ENCODE measurements at places on chromosomes 7 and 10.

- DNase-seq: no peak
Observed at GRCh38 chr7:15559416-15559928, 2.3 kb downstream of the AGMO start.

DNA sequence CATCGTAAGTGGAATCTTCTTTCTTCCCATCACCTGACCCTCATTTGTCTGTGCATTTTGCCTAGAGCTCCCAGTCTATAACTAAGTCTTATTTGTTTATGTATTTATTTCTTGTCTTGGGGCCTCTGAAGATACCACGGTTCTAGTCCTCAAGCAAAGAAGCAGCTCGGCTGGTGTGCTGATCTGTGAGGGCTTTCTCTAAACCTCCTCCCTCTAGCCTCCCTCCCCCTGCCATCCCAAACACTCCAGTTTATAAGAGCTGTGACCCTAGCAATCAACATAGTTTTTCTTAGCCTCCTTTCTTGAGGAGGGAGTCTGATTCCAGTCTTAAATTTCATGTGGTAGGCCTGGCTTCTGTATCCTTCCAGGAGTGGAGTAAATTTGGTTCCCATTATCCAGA lies 15.7 kb upstream of the NDUFA5 start:
- DNase-seq: no peak

DNA sequence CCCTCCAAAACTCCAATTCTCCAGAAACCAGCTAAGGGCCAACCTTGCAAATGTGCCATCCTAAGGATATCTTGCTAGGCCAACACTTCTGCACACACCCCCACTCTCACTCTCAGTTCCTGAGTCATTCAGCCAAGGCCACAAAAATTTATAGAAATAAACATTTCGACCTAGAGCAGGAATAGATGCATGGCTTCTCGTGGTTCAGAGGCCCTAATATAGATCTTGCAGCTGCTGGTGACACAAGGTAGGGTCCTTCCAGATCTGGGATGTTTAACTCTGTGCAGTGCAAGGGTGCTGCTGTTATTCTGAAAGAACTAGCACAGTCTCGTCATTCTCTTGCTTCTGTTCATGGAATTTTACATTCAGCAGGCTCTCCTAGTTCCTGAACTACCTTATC lies 369.3 kb downstream of the CALN1 start:
- no peak for DNase-seq

GRCh38 chr10:48289501-48290238 lies 15.2 kb upstream of the FRMPD2 start:
- DNase-seq: no peak

DNA sequence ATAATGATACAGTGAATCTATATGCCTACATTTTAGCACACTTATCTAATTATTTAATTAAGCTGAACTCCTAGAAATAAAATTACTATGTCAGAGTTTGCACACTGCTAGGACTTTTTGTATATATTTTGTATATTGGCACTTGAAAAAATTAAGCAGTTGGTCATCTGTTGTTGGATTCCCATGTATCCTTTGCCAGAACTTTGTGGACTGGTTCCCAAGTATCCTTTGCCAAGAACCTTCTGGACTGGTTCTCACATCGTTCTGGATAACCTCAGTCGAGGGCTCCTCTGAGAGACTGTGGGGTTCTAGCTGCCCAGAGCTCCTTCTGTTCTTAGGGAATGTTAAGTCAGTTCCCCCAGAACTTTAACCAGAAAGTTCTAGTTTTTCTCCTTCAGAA lies 108.8 kb upstream of the IFRD1 start:
- DNase-seq: no peak

GRCh38 chr10:12583891-12584595 lies 234.7 kb downstream of the CAMK1D start:
- no peak for DNase-seq

DNA sequence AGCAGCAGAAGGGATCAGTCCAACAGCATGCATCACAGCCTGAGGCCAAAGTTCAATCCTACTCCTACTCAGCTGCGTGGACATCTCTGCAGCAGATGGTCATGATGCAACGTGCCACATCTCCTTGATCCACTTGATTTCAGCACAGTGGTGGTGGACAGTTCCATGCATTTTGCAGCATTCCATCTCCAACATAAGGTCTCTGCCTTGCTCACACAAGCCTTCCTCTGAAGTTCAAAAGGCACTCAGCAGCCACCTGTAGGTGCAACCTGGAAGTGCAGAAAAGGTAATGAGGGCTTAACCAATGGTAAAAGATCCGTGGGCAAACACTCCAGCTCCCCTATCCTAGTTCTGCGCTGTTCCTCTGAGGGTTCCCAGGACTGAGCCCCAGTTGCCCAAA lies 57.5 kb upstream of the CHCHD3 start:
- no peak for DNase-seq

- no peak for DNase-seq
Observed at GRCh38 chr10:95399183-95399582, 108.4 kb upstream of the PDLIM1 start.

GRCh38 chr7:80392229-80393169 lies 119.4 kb downstream of the GNAT3 start:
- DNase-seq: no peak

DNA sequence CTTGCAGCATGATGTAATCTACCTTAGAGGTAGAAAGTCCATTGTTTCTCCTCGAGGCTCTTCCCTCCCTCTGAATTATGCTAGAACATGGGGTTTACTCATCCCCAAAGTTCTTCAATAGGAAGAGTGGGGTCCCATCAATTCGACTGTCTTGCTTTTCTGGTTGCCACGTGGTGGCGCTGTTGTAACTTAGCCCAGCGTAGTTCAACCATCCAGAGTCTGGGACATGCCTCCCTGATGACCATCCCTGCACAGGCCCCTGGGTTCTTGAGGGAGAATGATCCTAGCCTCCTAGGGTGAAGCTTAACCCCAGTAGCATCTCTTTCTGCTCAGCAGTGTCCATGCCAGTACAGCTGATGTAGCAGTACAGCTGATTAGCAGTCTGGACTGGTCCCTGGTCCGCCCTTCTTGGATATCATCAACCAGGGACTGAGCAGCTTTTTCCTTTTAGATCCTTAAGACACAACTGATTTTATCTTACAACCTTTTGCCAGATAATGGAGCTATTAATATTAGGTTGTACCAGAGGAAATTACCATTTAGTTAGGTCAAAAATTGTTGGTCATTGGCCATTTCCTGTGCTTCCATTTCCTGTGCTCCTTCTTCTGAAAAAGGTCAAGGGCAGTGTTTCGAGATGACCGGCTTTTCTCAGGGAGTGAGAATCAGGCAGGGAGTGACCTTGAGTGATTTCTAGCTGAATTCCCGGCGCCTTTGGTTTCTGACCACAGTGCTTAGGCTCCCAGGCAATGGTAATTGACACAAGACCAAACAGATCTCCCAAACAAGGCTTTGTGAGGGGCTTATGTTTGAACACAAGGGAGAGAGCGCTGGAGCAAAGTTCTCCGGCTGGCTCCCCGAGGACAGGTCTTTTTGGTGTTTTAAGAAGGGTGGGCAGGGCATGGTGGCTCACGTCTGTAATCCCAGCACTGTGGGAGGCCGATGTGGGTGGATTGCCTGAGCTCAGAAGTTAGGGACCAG lies 65.4 kb downstream of the TACC2 start:
- no peak for DNase-seq

DNA sequence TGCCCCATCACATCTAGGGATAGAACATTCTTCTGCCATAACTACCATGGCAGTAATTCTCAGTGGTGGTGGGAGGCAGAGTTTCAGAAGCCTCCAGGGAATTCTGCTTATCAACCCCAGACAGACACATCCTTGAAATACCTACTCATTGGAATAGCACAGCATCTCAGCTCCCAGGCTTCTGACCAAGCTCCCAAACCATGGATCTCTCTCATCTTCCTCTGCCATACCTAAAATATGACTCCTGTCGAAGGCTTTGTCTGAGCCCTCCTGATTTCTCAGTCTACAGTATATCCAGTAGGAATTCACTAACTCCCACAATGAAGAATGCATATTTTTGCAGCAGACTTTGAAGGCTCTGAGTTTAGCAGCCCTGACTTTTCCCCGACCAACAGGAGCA lies 687.5 kb downstream of the GRID1 start:
- DNase-seq: no peak

DNA sequence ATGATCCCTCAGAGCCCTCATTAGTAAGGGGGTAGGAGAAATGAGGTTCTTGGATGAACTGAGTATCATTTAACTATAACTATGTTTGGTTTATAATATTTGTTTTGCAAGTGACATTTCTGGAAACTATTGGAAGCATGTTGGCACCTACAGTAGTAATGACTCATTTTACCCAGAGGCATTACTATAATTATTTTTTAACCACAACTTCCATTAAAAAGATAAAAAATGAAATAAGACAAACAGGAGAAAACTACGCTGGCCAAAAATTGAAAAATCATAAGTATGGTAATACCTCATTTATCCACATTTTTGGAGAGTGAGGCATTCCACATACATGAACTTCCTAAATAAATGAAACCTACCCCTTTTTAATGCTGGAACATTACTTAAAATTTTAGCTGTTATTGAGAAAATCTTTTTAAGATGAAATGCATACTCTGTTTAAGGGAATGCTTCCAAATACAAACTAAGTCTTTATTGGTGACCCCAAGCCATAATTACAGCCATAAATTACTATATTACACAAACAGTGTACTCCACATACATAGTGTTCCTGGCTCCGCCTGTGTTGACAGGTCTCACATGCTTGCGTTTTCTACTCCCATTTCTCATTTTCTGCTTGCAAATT lies 84.6 kb upstream of the CAPZA2 start:
- no peak for DNase-seq

- no peak for DNase-seq
Observed at GRCh38 chr7:141752634-141753033, 11.3 kb upstream of the TAS2R3 start.

DNA sequence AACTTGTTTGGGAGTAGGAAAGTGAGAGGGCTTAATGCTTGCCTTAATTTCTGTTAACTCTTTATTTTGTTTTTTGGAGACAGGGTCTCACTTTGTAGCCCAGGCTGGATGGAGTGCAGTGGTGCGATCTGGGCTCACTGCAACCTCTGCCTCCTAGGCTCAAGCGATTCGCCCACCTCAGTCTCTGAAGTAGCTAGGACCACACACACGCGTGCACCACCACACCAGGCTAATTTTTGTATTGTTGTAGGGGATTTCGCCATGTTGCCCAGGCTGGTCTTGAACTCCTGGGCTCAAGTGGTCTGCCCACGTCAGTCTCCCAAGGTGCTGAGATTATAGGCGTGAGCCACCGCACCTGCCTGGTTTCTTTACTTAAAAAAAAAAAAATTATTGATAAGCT lies 1.9 kb downstream of the PPP2R2D start:
- no peak for DNase-seq

DNA sequence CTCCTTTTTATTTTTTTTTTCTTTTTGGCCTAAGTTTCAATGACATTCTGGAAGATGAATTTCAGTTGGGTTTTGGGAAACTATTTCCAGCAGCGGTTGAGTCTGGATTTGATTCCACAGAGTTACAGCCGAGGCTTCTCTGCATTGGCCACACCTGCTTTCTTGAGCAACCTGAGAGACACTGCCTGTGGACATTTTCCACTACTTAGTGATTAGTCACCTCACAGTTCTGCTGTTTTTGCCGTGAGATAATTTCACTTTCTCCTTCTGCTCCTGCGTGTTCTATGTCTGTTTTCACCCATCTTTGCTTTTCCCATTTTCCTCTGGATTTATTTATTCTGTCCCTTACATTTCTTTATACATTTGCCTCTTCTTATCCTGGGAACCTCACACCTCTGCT lies 243.0 kb downstream of the BICC1 start:
- no peak for DNase-seq

DNA sequence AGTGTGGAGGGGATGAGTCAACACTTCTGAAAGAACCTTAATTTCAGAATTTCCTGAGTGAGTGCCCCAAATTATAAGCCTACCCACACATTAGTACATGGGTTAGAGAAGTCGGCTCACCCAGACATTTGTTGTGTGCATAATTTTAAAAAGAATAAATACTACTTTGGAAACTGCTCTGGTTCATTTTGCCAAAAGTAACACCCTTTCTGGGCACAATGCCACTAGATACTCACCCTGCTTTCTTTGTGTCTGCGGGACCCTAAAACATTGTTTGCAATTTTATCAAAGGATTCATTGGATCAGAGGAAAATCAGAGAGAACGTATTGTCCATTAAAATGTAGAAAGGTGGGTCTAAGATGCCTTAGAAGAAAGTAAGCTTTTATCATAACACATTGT lies 245.5 kb upstream of the NRP1 start:
- no peak for DNase-seq

DNA sequence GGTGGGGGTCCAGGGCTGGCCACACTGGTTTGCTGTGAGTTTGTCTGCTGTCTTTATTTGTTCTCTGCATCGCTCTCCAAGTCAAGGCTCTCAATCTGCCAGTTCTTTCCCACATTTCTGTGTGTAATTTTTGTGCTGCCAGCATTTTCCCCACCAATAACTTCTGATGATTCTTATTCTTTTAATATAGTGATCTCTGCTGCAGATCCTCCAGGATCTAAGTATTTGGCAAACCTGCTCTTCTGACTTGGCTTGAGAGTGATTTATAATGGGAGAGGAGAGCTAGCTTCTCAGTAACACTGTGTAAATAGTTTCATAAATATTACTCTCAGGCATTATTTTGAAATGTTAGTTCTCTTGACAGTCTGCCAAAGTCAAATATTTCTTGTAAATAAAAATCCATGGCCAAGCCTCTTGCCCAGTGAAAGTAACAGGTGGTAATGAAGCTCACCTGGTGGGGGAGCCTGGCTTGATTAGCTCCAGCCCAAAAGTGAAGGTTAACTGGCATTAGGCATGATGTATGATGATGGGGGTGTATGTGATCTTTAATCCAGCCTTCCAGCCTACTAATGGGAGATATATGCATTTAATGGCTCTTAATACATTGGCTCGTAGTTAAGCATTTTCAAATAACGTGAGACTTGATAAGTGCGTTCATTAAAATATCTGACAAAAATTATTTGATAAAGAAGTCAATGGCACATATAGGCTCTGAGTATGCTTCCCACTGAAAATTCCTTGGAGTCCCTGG lies 1055.9 kb downstream of the KCNMA1 start:
- DNase-seq: no peak

- no peak for DNase-seq
Observed at GRCh38 chr10:113320211-113320610, 232.6 kb upstream of the HABP2 start.

DNA sequence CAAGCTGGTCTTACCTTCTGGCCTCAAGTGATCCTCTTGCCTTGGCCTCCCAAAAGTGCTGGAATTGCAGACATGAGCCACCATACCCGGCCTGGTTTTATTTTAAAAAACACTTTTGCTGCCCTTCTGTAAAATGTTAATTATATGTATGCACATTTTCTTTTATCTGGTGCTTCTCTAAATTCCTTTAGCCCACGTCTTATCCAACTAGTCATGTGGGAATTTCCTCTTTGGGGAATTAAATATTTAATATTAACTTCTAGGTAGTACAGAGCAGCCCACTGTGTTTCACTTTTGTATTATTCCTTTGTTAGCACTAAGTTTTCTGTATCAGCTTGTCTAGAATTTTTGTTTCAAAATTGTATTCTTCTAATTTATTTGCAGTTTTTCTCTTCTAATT lies 181.7 kb upstream of the KAT6B start:
- DNase-seq: no peak

GRCh38 chr7:67019562-67020390 lies 23.1 kb downstream of the TYW1 start:
- no peak for DNase-seq
